Testis (tissue), 5 donors: ENCODE measurements at places on chromosomes 13 and 19. TPM values are rescaled to one million over a fixed set of nuclear protein-coding genes. Genes with fewer than 3 reads are reported as not detected.

- DNase-seq, result no peak
These were observed 3.9 kb upstream of the NCAN start for GRCh38 chr19:19207637-19208572.

ZNF428 gene
- total RNA-seq, result 94.2 TPM

TMEM86B gene
- 13.4 TPM for total RNA-seq

- no peak for DNase-seq
These were observed 185.2 kb downstream of the KLF12 start for GRCh38 chr13:73948848-73949529.

GRCh38 chr13:47289567-47289966 lies 392.7 kb upstream of the HTR2A start:
- no peak for DNase-seq

PSG5 gene
- not detected for total RNA-seq

DNA sequence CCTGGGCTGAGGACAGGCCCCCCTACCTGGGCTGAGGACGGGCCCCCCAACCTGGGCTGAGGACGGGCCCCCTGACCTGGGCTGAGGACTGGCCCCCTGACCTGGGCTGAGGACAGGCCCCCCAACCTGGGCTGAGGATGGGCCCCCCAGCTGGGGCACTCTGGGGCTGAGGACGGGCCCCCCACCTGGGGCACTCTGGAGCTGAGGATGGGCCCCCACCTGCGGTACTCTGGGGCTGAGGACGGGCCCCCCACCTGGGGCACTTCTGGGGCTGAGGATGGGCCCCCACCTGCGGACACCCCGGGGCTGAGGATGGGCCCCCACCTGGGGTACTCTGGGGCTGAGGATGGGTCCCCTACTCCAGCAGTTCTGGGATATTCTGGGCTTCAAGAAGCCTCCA lies 65.5 kb downstream of the RASA3 start:
- DNase-seq, result no peak

DNA sequence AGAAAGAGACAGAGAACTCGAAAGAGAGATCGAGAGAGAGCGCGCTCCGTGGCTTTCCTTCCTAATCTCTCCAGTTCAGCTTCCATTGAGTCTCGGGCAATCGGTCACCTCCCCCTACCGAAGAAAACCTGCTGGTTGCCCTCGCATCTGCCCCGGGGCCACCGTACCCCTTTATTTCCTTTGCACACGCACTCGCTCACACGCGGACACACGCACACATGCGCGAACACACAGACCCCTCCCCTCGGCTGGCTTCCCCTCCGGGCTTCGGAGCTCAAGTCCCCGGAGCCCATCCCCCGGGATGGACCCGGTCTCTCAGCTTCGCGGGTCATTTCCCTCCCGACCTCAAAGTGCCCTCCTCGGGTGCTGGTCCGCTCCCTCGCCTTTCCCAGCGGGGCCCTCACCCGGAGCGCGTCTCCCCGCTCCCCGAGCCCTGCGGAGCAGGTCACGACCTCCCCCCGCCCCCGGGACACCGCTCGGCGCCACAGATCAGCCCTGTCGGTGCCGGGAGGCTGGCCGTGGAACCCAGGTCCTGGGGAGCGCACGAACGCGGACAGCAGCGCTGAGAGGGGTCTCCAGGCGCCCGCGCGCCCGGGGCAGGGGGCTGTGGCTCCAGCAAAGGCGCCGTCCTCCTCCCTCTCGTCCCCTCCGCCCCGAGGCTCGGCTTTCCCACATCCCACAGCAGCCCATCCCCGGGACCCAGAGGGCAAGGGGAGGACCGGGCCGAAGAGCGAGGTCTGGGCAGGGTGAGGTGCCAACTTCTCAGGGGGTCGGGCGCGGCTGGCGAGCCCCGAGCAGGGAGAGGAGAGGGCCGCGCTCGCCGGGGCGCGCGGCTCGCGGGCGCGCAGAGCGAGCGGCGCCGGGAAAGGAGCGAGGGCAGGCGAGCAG lies 1.8 kb downstream of the DACH1 start:
- DNase-seq, result peak; percentile 22

- DNase-seq, result no peak
These were observed 1816.8 kb downstream of the OLFM4 start for GRCh38 chr13:54845351-54845965.

DNA sequence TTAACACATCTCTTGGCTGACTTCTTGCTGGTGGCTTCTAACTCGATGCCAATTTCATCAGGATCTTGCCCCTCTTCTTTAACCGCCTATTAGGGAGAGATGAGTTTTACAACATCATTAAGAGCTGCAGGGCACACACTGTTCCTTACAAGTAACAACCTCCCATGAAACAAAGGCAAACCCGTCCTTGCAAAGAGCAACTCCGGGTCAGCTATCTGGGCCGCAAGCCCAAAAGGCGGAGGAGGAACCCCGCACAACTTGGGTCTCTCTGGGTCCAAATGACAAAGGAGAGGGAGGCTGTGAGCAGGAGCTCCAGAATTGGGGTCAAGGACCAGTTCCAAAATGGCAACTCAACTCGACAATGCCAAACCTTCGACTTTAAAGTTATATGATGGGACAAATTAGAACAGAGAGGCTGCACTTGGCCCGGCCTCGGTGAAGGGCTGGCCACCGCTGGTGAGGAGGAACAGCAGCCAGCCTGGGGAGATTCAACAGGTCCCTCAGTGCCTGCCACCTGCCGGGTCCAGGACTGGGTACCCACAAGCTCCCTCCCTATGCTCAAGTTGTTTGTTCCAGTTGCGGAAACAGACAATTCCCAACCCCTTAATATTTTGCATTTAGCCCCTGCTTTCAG lies 1.1 kb downstream of the SAFB2 start:
- peak; percentile 93 for DNase-seq

- no peak for DNase-seq
These were observed 3.6 kb downstream of the RABAC1 start for GRCh38 chr19:41955521-41955920.

MFSD12 gene
- total RNA-seq, result 95.1 TPM

ZNF665 gene
- total RNA-seq, result 11.7 TPM

GRCh38 chr19:48480183-48480557 lies 11.0 kb downstream of the CYTH2 start:
- peak; percentile 73 for DNase-seq

DNA sequence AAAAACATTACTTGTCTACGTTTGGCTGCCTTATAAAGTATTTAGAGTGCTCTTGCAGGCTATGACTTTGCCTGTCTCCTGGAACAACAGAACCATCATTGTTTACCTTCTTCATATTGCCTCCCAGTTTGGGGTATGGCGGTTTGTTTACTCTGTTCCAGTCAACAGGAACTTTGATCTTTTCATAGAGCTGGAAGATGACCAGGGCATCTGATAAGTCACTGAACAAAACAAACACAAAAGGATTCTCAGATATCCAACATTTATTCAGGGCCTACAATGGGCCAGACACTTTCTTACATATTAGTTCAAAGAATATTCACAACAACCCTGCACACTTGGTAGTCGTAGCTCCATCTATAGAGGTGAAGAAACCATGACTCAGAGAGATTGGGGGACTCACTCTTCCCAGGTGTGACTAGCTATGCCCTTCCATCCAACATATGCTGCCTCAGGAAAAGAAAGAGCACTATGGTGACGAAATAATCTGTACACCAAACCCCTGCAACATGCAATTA lies 38.4 kb upstream of the CPB2 start:
- DNase-seq, result no peak

DNA sequence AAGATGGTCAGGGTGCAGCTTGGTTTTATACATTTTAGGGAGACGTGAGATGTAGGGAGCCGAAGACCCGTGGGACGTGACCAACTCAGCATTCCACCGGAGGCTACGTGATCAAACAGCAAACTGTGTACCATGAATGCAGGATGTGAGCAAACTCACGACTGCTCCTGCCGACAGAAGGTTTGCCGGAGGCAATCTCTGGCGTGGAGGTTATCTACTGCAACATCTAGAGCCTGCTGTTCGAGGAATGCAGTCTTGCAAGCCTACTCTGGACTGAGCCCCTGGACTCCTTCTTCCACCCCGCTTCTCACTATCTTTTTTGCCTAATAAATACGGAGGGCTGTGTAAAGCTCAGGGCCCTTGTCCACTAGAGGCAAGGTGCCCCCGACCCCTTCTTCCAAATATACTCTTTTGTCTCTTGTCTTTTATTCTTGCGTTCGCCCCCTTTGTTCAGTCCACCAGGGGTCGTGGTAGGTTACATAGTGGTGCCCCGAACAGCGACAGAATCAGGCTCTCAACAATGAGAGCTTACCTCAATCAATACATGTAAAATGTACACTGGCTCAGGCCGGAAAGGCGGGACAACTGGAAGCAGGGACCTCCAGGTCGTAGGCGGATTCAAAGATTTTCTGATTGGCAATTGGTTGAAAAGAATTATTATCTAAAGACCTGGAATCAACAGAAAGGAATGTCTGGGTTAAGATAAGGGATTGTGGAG lies 8.9 kb upstream of the OR1I1 start:
- no peak for DNase-seq

TSHZ3 gene
- 8.0 TPM for total RNA-seq

DNA sequence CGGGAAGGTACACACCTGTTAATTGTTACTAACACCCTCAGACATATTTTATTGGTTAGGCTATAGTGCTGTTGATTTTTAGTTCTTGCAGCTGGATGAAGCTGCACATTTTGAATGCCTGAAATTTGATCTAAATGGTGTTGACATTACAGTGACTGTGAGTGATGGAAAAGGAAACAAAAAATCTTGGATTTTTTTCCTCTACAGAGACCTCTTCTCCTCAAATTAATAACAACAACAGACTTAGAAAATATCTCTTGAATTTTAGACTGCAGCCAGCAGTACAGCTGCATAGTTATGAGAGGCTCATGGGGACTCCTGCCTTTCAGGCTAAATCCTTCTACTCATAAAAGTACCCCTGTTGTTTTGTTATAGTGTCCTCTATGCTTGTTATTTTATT lies 500.5 kb upstream of the SPRY2 start:
- DNase-seq, result no peak

RXFP2 gene
- total RNA-seq, result 0.43 TPM

CTXN1 gene
- 40.1 TPM for total RNA-seq
